ENCODE measurements at places on chromosomes 16 and 17.

- DNase-seq: no peak
Measured at GRCh38 chr16:23255000-23255399, 47.1 kb upstream of the SCNN1B start.

DNA sequence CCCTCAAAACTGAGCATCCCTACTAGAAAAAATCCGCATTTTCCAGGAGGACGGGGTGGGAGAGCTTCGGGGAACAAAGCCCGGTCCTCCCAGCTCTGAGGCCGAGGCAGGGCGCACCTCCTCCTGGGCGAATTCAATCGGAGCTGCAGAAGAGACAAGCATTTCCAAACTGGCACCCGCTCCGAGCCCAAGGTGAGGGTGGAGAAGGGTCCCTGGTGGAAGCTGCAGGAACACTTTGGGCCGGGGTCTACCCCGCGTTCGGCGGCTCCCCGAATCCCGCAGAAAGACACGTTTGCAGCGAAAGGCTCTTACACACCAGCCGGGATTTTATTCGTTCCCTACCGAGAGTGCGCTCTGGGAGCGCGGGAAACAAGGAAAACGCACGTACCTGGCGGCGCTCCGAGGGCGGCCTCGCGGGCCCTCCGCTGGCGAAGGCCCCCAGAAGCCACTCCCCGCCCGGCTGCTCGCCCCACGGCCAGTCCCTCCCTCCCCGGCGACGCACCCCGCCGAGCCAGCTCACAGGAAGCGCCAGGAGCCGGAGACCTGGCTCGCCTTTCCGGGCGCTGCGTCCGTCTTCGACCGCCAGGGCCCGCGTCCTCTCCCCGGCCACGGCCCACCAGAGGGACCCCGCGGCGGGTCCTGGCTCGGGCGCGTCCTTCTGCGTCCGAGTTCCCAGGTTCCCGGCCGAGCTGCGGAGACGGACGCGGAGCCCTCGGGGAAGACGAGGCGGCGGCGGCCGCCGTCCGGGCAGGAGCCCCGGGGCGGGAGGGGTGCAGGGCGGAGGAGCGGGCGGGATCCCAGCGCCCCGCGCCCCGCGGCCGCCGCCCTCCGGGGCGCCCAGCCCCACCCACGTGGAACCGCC, 49.8 kb upstream of the BAHCC1 start:
- peak; percentile 88 for DNase-seq

- DNase-seq: peak; percentile 72
Measured at GRCh38 chr17:35947156-35947585, 3.7 kb upstream of the LYZL6 start.

DNA sequence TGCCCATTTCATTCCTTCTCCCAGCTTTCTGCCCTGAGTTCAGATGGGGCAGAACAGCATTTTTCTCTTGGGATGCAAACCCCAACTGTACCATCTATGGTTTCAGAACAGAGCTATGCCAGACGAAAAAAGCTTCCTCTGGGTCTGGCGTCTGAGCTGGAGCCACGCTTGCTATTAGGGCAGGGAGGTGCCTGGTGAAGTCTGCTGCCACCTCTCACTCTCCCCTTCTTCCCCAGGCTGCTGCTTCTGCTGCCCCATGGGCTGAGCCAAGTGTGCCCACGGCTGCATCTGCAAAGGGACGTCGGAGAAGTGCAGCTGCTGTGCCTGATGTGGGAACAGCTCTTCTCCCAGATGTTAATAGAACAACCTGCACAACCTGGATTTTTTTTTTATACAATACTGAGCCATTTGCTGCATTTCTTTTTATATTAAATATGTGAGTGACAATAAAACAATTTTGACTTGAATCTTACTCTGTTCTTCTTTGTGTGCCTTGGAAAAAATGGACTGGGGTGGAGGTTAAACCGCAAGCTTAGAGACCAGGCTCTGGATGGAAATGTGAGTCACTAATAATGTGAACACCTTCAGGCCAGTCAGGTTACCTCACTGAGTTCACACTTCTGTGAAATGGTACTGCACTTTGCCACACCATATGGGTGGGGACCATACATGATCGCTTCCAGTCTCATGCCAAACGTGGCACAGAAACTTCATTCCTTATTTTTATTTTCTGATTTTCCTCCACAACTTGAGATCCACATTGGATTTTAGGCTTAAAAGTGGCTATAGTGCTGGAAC, 1.7 kb upstream of the MT1A start:
- no peak for DNase-seq

GRCh38 chr16:15979801-15980200, 30.4 kb downstream of the ABCC1 start:
- no peak for DNase-seq

DNA sequence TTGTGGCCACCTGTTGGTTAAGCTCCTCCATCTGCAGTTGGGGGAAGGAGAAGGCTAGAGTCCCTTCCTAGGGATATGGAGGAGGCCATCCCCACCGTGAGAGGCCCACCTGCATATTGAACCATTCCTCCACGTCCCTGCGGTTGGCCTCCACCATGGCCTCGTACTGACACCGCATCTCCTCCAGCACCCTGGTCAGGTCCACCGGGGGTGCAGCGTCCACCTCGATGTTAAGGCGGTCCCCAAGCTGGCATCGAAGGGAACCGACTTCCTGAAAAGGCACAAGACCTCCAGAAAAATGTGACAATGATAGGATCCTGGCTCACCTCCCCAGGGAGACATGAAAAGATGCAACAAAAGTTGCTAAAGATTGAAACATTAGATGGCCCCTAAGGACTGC, 3.0 kb downstream of the KRT32 start:
- DNase-seq: no peak

DNA sequence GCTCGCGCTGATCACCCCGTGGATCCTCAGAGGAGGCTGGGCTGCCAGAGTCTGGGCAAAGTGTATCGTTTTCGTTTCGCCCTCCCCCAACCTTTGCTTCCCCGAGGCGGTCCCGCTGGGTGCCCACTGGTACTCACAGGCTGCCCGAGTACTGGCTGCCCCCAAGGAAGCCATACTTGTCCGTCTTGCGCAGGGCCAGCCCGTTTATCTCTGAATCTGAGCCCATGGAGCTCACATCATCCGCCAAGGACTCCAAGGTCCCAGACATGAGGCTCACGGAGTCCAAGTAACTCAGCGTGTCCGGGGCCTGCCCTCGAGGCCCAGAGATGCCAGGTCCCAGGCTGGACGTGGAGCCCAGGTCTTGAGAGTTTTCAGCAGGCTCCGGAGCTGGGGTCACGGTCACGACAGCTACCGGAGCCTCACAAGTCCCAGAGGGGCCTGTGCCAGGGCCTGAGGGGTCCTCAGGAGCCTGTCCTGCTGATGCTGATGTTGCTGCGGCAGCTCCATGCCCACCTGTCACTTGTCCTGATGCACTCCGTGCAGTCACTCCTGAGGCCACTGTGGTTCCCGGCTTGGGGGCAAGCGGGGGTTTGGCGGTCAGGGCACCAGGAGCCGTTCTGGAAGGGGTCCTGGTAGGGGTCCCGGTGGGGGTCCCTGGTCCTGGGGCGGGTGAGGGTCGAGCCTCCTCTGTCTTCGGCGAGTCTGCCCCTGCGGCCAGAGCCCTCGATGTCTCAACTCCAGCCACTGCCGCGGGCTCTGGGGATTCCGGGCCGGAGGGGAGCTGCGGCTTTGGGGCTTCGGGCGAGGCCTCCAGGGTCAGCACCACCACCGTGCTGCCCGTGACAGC, 980 bp downstream of the TBC1D10B start:
- no peak for DNase-seq

- peak; percentile 41 for DNase-seq
Measured at GRCh38 chr17:8016632-8017424, 14.4 kb downstream of the GUCY2D start.

DNA sequence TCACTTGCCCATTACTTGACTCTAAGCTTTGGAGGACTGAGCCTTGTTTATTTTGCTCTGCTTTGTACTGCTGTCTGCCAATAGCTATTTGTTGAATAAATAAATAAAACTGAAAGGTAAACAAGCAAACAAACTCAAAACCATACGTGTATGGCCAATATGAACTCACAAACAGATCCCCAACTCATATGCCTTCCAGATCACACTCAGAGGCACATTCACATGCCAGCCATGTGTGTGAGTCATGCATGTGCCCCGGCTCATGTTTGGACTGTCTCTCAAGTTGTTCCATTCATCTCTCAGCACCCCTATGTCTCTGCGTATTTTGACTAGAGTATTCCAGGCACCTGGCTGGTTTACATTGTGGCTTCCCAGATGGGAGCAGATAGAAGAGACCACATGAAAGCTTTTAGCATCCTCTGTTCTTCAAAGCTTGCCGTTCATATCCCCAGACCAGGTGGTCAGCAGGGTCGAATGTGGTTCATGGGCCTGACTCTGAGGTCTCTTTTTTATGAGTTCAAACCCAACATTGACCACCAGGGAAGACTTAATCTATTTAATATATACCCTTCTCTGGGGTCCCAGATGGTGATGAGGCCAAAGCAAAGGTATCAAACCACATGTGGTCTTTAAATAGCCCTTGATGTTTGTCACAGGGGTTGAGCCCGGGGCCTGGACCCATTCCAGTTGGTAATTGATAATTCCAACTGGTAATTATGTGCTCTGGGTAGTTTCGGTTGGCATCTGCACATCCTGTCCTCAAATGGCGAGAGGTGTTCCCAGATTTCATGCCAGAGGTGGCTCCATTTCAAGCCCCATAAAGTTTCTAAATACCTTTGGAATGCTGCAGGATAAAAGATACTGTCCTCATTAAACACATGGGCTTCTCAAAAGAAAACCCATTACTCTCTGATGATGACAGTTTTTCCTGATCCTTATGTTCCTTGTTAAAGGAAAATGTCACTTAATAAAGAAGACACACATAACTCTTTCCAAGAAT, 287.3 kb upstream of the MAF start:
- no peak for DNase-seq
